ENCODE measurements at places on chromosomes 2 and 18.
A peak's percentile ranks its signal among the peaks of the same experiment; 100 is the strongest.

GRCh38 chr2:140200307-140200706, 1420.1 kb upstream of the NXPH2 start:
- no peak for DNase-seq

- peak; percentile 42 for DNase-seq
Observed at GRCh38 chr18:70289351-70290312, 787 bp downstream of the SOCS6 start.

DNA sequence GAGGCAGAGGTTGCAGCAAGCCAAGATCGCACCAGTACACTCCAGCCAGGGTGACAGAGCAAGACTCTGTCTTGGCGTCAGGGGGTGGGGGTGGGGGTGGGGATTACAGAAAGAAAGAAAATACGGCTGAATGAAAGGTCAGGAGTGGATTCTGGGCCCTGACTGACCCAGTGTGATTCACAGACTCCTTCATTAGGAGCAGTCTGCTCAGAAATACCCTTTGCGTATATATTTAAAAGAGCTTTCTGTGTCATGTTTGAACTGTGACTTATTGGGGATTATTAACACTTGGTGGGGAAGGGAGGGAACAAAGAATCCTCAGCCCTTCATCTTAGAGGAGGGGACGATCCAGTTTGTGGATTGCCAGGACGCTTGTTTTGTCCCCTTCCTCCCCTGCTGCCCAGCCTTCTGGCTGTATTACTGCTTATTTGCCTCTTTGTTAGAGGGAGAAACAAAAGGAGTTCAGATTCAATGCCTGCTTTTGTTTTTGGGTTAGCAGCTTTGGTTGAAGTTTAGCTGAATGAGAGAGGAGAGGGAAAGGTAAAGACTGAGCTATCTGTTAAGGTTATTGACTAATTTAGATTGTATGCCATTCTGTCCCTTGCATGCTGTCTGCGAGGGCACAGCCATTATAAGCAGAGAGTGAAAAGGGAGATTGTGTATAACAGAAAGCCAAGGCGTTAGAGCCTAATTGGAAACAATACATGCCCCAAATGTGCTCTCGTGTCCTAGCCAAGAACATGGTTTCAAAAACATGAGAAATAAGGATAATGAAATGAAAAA, 118.3 kb downstream of the FMNL2 start:
- no peak for DNase-seq

- no peak for DNase-seq
Observed at GRCh38 chr2:47373747-47374146, 29.2 kb upstream of the MSH2 start.

GRCh38 chr2:206158563-206159345, 490 bp downstream of the NDUFS1 start:
- DNase-seq, result peak; percentile 27

DNA sequence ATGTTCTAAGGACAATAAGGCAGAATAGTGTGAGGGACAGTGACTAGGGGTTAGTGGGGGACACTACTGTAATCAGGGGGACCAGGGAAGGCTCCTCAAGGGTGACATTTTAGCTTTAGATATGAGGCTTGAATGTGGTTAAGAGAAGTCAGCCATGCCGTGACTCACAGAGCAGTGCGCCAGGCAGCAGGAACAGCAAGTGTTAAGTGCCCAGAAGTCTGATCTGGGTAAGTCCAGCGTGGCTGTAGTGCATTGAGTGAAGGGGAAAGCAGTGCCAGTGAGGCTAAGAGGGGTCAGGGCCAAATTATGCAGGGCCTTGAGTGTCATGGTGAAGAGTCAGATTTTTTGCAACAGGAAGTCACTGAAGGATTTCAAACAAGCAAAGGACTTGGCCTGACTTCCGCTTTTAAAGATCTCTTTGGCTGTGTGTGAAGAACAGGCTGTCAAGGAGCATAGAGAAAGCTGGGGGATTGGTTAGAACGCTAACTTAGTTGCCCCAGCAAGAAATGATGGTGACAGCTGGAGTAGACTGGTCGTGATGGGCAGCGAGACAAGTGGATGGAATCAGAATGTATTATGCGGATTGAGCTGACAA, 151.5 kb downstream of the MSH2 start:
- DNase-seq, result no peak

DNA sequence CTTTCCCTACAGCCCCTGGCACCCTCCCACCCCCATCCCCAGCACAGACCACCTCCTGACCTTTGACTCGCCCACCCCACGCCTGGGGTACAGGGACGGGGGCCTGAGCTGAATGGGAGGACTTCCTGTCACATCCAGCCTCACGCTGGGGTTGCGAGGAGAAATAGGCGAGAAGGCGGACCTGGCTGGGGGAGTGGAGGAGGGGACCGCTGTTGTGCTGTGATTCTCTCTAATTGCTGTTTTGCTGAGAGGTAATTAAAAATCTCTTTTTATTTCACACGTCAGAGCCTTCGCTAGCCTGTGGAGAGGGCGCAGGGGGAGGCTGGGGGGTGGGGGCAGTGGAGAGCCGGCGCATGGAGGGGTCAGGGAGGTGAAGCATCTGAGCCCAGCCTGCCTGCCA, 9.7 kb upstream of the ECEL1 start:
- DNase-seq, result no peak

GRCh38 chr18:75211953-75212750, 1.6 kb downstream of the TSHZ1 start:
- DNase-seq, result no peak

GRCh38 chr2:46735108-46735691, 180.4 kb downstream of the MCFD2 start:
- no peak for DNase-seq

GRCh38 chr2:70931376-70932000, 4.2 kb upstream of the ATP6V1B1 start:
- DNase-seq, result no peak

- no peak for DNase-seq
Observed at GRCh38 chr18:8726281-8726680, 20.9 kb downstream of the MTCL1 start.

DNA sequence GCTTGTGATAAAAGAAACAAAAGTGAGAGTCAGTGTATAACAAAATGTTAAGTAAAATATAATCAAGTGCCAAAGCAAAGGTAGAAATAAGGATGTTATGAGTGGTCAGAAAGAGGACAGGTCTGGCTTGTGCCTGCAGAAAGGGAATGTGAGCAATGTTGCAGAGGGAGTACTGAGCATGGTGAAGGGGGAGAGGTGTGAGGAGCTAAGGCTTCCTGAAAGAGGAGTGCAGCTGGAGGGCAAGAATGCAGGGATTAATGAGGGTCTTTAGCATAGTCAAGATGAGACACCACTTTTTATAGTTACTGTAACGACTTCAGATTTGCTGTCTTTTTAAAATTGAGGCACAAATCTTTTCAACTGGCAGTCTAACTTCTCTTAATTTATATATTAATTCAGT, 22.0 kb upstream of the FIGN start:
- no peak for DNase-seq

DNA sequence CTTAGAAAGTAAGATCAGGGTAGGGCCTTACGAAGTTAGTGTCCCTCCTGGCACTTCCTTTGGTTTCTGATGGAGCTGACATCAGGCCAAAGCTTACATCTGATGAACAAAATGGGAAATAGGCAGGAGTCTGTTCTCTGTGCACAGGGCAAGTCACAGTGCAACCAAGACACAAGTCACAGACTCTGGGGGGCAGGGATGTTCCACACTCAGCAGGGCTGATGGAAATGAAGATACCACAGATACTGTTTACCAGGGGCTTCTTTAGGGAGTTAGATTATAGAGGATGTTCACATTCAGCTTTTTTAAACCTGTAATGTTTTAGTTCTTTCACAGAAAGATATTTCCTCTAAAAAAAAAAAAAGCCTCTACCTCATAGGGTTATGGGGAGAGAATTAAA, 106.2 kb upstream of the EPC2 start:
- DNase-seq, result no peak

DNA sequence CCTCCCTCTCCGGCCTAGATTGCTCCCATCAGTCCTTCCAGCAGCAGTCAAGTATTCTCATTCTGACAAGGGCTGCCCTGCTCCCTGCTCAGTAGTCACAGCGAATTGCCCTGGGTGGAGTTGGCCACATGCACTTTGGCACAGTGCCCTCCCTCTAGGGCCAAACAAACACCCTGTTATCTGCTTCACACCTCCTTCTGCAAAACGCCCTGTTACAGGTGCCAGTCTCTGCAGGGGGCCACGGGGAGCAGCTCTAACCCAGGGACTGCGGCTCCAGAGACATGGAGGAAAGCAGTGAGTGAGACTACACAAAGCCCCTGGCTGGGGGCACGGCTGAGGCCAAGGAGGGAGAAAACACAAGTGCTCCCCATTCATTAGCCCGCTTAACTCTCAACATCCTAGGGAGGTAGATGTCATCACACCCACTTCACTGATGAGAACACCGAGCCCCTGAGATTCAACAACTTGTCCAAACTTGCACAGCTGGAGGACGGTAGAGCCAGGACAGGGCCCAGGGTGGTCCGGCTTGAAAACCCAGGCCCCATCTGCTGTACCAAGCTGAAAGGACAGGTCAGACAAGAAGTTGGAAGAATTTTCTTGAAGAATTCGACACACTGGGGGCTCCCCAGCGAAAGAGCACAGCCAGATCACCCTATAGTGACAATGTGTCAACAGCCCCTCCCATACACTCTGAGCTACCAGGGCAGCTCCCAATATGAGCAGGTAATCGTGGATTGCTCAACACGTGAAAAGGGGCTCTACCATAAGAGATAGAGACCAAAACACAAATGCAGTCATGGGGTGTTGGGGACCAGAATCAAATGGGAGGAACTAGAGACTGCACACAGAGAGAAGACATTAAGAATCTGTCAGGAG, 8.7 kb upstream of the TFCP2L1 start:
- DNase-seq, result no peak

- peak; percentile 96 for DNase-seq
Observed at GRCh38 chr2:47230418-47230817, 75.3 kb upstream of the STPG4 start.

Data from AG10803 (cell line).